ENCODE measurements at places on chromosomes 2 and 18. TPM values are rescaled to one million over a fixed set of nuclear protein-coding genes. Genes with fewer than 3 reads are reported as not detected.

DNA sequence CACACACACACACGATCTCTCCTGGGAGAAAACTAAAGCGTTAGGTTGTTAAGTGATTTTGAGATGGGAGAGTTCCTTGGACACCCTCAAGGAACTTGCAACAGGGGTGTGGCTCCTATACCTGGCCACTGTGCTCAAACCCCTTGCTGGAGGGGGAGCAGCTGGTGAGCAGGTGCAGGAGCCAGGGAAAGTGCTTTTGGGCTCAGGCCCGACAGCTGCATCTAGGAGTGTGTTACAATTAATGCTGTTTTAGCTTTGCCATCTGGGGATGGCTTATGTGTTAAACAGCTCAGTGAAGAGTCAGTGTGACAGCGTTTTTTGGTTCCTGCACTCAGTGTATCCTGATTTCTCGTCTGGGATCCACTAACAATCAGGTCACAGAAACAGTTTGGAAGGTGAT, 510.8 kb downstream of the TRIB2 start:
- no peak overlapping the region for H3K4me3 ChIP-seq
- H3K27me3 ChIP-seq = peaks cover 6% of the 10 kb centered on the region
- DNase-seq = no peak

GRCh38 chr2:72497763-72498162, 328.1 kb downstream of the EXOC6B start:
- H3K27ac ChIP-seq = no peak overlapping the region
- no peaks in the 10 kb centered on the region for H3K4me1 ChIP-seq
- peaks cover 32% of the 10 kb centered on the region for H3K36me3 ChIP-seq
- H3K27me3 ChIP-seq = no peaks in the 10 kb centered on the region
- DNase-seq = no peak
- no peak overlapping the region for H3K4me3 ChIP-seq

Gene KRTCAP3
- 23.9 TPM for total RNA-seq

GRCh38 chr2:181152701-181153100, 172.3 kb downstream of the UBE2E3 start:
- H3K4me1 ChIP-seq = peaks cover 9% of the 10 kb centered on the region
- no peak overlapping the region for H3K4me3 ChIP-seq
- H3K36me3 ChIP-seq = no peaks in the 10 kb centered on the region
- H3K27ac ChIP-seq = no peak overlapping the region

DNA sequence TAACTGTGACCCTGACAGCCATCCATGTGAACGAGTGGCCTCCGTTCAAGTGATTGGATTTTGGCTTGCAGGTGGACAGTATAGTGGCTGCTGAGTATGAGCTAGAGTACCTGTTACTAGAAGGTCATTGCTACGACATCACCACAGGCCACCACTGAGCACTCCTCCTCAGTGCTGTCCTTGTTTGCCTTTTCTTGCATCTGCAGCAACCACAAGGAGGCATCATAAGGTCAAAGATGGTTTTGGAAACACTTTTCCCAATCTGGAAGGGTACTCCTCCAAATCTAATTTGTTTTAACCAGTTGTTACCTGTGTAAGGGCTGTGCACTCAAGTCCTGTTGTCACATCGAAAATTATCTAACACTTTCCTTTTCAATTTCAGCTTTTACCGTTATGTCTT, 81.2 kb downstream of the UGGT1 start:
- no peak overlapping the region for H3K27ac ChIP-seq
- H3K36me3 ChIP-seq = peaks cover 23% of the 10 kb centered on the region
- DNase-seq = no peak
- H3K27me3 ChIP-seq = no peaks in the 10 kb centered on the region
- H3K4me3 ChIP-seq = no peak overlapping the region

- H3K4me3 ChIP-seq = no peak overlapping the region
- no peaks in the 10 kb centered on the region for H3K36me3 ChIP-seq
- H3K27me3 ChIP-seq = peaks cover 2% of the 10 kb centered on the region
- no peak overlapping the region for H3K27ac ChIP-seq
- H3K4me1 ChIP-seq = no peaks in the 10 kb centered on the region
Observed at GRCh38 chr18:44518666-44519065, 162.0 kb upstream of the SETBP1 start.

Gene FAM124B
- not detected for total RNA-seq

DNA sequence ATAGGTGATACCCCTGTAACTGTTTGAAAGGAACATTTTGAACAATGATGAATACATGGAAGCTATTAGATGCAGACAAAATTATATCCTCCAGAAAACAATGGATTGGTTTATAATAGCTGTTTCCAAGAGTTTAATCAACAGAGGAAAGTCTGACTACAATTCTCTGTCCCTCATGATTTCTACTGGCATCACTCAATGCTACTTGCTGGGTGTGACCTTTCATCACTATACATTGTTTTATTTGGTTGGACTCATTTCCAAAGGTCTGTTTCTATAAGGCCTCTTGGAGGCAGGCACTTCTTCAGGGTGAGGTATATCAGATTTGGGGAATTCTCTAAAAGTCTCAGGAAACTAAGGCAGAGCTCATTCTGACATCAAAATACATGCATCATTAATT, 636.1 kb upstream of the SLC8A1 start:
- no peaks in the 10 kb centered on the region for H3K27me3 ChIP-seq
- no peaks in the 10 kb centered on the region for H3K36me3 ChIP-seq
- DNase-seq = no peak
- H3K27ac ChIP-seq = no peak overlapping the region
- H3K4me3 ChIP-seq = no peak overlapping the region

Gene CHRNA1
- total RNA-seq = 0.19 TPM

Gene NOL4
- 8.9 TPM for total RNA-seq

DNA sequence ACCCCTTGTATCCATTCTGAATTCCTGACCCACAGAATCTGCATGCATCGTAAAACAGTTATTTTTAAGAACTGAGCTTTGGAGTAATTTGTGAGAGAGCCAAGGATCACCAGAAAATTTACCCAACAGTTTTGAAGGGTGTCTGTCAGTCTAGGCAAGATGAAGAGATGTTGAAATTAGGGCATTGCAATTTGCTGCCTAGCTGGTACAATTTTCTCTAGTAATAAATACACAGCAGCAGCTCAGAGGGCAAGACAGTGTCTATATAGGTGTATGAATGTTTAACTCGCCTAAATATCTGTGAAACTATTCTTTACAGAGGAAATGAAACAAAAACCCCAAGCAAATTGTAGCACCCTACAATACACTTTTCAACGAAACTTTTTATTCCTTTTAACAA, 377.8 kb upstream of the POU3F3 start:
- no peaks in the 10 kb centered on the region for H3K36me3 ChIP-seq
- no peak overlapping the region for H3K4me3 ChIP-seq
- no peak for DNase-seq
- H3K4me1 ChIP-seq = peaks cover 4% of the 10 kb centered on the region

GRCh38 chr18:47506897-47507296, 255.4 kb upstream of the SKOR2 start:
- H3K27me3 ChIP-seq = peaks cover 6% of the 10 kb centered on the region
- DNase-seq = no peak
- H3K27ac ChIP-seq = no peak overlapping the region
- no peak overlapping the region for H3K4me3 ChIP-seq

DNA sequence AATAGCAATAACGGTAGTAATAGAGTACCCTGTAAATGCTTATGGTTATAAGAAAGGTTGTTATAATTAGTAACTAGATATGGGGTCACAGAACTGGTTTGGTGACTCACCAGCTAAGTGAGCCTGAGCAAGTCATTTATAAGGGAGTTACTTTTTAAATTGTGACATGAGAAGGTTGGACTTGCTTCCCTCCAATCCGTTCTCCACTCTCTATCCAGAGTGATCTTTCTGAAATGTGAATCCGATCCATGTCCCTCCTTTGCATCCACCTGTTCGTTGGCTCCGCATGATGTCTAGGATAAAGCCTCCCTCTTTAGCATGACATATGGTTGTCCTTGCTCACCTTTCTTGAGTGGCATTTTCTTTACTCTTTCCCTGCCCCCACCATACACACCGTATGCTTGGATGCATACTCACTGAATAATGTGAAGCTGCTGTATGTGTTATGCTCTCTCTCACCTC, 83.1 kb downstream of the CDC42EP3 start:
- H3K4me3 ChIP-seq = peak overlapping the region; percentile 46
- H3K27ac ChIP-seq = peak overlapping the region; percentile 75
- DNase-seq = no peak
- peaks cover 40% of the 10 kb centered on the region for H3K4me1 ChIP-seq
- no peaks in the 10 kb centered on the region for H3K36me3 ChIP-seq

Gene CCDC74B
- 15.4 TPM for total RNA-seq

DNA sequence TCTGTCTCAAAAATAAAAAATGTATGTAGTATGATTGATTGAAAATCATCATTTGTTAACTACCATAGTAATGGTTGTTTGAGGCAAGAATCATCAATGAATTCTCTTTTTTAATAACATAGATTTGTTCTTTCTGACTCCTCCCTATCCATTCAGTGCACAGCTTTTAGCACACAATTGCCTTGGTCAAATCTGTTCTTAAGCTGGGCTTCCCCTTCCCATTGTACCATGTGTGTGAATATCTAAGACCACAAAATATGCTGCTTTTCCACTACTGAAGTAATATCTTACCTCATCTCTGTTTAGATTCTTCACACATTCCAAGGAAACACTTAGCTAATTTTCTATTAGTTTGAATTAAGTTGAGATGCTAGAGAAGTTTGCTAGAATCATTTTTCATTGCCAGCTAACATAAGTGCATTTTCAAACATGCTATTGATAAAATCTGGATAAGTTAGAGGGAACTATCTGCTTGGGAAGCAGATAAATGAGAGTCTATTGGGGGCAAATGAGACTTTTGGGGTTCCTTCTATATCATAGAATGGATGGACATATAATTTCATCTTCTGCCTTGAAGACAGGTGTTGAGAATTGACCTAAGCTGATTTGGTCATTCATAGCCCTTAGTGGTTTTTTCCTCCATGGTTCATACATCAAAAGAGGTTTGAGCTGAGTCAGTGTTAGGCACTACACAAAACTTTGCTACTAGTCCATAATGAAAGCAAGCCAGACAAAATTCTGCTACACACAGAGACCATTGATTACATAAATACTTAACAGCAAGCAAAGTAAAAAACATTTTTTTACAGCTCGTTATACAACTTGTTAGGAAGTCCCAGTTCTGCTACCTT, 231.9 kb downstream of the PLCL1 start:
- no peaks in the 10 kb centered on the region for H3K36me3 ChIP-seq
- no peaks in the 10 kb centered on the region for H3K4me1 ChIP-seq
- no peak for DNase-seq
- peaks cover 5% of the 10 kb centered on the region for H3K27me3 ChIP-seq

DNA sequence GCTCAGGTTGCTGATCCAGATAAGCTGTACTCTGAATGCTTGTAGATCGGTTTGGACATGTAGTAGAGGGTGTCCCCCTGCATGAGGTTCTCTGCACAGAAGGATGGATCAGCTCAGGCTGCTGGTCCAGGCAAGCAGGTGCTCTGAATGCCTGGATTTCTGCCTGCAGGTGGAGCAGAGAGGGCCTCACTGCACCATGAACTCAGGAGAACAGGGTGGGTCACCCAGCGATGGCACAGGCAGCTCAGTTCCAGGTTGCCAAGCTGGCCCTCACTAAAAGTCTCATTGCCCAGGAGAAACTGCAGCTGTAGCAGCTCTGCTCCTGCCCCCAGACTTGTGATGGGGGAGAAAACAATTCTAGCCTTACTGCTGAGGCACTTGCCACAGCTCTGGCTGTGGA, 491.8 kb downstream of the XIRP2 start:
- H3K27me3 ChIP-seq = no peaks in the 10 kb centered on the region
- no peak overlapping the region for H3K27ac ChIP-seq
- H3K4me1 ChIP-seq = no peaks in the 10 kb centered on the region
- no peak for DNase-seq
- H3K36me3 ChIP-seq = no peaks in the 10 kb centered on the region

- no peak overlapping the region for H3K4me3 ChIP-seq
- DNase-seq = no peak
- no peak overlapping the region for H3K27ac ChIP-seq
- no peaks in the 10 kb centered on the region for H3K4me1 ChIP-seq
- no peaks in the 10 kb centered on the region for H3K27me3 ChIP-seq
Observed at GRCh38 chr2:166239548-166239947, 111.7 kb upstream of the SCN1A start.

- no peak overlapping the region for H3K4me3 ChIP-seq
- H3K36me3 ChIP-seq = peaks cover 4% of the 10 kb centered on the region
- no peaks in the 10 kb centered on the region for H3K27me3 ChIP-seq
- no peak overlapping the region for H3K27ac ChIP-seq
- DNase-seq = no peak
Observed at GRCh38 chr2:171389780-171390179, 44.0 kb downstream of the METTL8 start.

Gene MFSD2B
- not detected for total RNA-seq

GRCh38 chr2:187917535-187917934, 363.3 kb upstream of the TFPI start:
- H3K36me3 ChIP-seq = no peaks in the 10 kb centered on the region
- no peaks in the 10 kb centered on the region for H3K27me3 ChIP-seq

- H3K4me3 ChIP-seq = no peak overlapping the region
- H3K36me3 ChIP-seq = no peaks in the 10 kb centered on the region
- peaks cover 6% of the 10 kb centered on the region for H3K27me3 ChIP-seq
- no peak for DNase-seq
- no peak overlapping the region for H3K27ac ChIP-seq
Observed at GRCh38 chr2:145112467-145112866, 592.5 kb upstream of the ZEB2 start.

Gene CCBE1
- 51.3 TPM for total RNA-seq

Gene ALKAL2
- 10.6 TPM for total RNA-seq

- peak overlapping the region; percentile 9 for H3K27ac ChIP-seq
- no peaks in the 10 kb centered on the region for H3K4me1 ChIP-seq
- H3K36me3 ChIP-seq = no peaks in the 10 kb centered on the region
- H3K27me3 ChIP-seq = no peaks in the 10 kb centered on the region
Observed at GRCh38 chr2:134683561-134684112, 35.2 kb downstream of the TMEM163 start.

- peaks cover 3% of the 10 kb centered on the region for H3K36me3 ChIP-seq
- no peak overlapping the region for H3K4me3 ChIP-seq
- H3K27me3 ChIP-seq = peaks cover 24% of the 10 kb centered on the region
- H3K27ac ChIP-seq = no peak overlapping the region
- peaks cover 14% of the 10 kb centered on the region for H3K4me1 ChIP-seq
- DNase-seq = no peak
Observed at GRCh38 chr18:12302391-12303147, 5.5 kb upstream of the TUBB6 start.

DNA sequence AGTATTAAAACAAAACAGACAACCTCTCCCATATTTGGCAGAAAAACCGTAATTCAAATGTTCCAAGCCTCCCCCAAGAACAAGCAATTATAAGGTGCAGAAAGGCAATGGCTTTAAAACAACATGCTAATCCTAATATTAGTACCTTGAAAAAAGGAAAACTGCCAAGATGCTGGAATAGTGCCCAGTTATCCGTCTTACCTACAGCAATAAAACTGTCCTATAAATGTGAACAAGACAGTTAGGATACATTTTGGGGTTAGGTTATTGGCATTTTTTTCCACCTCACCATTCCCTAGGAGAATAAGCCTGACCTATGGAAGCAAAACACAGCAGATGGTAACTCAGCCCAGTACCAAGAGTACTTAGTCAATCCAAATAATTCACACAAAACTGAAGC, 83.2 kb downstream of the TCF4 start:
- no peak overlapping the region for H3K4me3 ChIP-seq
- DNase-seq = no peak
- H3K4me1 ChIP-seq = peaks cover 42% of the 10 kb centered on the region
- peaks cover 16% of the 10 kb centered on the region for H3K36me3 ChIP-seq
- no peaks in the 10 kb centered on the region for H3K27me3 ChIP-seq

GRCh38 chr2:209401788-209402187, 22.1 kb upstream of the MAP2 start:
- H3K27me3 ChIP-seq = no peaks in the 10 kb centered on the region
- no peak for DNase-seq
- no peak overlapping the region for H3K27ac ChIP-seq

- no peaks in the 10 kb centered on the region for H3K36me3 ChIP-seq
- H3K27ac ChIP-seq = no peak overlapping the region
- H3K27me3 ChIP-seq = peaks cover 12% of the 10 kb centered on the region
- H3K4me1 ChIP-seq = peaks cover 14% of the 10 kb centered on the region
- H3K4me3 ChIP-seq = no peak overlapping the region
- no peak for DNase-seq
Observed at GRCh38 chr18:22670914-22671313, 253.2 kb upstream of the CTAGE1 start.
